D721Med (cell line): ENCODE measurements at places on chromosomes 4 and X.

GRCh38 chr4:87260477-87260876, 40.1 kb upstream of the KLHL8 start:
- no peak for DNase-seq

- no peak for DNase-seq
Measured at GRCh38 chr4:75889537-75890199, 12.6 kb downstream of the PPEF2 start.

DNA sequence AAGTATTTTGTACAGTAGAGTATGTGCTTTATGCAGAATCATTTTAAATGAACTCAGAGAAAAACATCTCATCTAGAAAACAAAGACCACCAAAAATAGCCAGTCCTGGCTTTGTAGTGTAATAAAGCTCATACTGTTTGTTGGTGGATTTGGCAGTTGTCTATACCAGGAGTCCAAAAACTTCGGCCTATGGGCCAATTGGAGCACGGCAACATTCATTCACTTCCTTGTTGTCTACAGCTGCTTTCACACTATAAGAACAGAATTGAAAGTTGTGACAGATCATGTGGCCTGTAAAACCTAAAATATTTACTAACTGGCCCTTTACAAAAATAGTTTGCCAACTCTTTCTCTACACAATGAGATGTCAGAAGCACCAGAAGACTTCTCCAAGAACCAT, 5.3 kb downstream of the FBXW7 start:
- no peak for DNase-seq

DNA sequence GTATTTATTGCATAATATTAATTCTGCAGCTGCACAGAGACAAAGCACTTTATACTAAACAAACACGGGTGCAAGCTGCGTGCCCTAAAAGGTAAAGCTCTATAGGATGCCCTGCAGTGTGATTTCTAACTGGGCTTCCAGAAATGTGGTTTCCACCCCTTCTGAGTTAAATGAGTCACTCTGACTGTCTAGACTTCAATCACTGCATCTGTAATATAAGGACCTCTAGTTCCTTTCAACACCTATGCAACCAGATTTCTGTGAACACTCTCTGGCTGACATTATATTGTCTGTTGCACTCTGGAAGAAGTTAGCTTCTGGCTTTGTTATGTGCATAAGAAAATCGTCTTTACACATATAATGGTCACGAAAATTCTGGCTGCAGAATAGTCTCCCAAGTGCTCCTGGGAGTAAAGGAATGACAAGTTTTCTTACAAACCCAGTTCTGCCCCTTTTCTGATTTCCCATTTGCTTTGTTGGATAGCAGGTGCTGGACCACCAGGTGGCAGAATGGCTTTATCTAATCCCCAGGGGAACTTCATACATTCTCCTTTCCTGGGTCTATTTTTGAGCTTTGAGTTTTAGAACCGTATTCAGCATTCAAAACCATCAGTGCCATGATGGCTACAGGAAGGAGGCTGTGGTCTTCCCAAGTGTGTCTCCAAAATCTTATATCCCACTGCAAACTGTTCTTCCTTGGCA, 842.2 kb downstream of the STIM2 start:
- DNase-seq = no peak

DNA sequence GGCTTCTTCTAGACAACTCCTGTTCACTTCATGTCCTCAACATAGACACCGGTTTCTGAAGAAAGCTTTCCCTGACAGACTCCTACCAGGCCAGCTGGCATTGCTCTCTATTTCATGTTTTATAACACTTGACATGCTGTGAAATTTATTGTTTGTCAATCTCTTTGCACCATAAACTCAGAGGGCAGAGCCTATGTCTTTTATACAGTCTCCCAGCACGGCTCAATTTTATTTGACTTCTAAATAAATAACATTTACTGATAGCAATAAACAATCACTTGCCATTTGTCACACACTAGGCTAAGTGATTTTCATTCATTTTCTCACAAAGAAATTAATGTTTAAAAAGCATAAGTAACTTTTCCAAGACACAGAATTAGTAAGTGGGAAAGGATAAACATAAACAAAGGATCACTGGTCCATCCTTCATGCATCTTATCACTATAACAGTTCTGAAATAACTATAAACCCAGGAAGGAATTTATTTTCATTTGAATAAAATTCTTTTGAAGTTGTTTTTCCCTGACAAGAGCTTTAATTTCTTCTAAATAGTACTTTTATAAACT, 577.6 kb downstream of the TECRL start:
- no peak for DNase-seq

GRCh38 chr4:37040816-37041215, 203.7 kb upstream of the NWD2 start:
- DNase-seq = no peak

GRCh38 chrX:103413705-103414387, 37.5 kb downstream of the BEX3 start:
- DNase-seq = no peak

DNA sequence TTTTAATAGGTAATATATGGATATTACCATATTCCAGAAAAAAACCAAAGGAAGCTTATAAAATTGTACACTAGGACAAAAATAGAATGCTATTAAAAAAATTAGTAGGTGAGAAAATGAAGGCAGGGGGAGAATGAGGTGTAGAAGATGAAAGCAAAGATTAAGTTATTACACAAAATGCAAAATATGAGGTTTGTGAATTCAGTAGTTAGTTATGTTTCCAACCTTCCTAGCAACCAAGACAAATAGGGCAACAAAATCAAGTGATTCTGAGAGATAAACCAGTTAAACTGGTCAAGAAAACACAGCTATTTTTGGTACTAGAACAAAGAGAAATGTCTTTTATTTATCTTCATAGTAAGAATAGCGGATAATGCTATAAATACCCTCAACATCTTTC, 300.0 kb upstream of the RASGEF1B start:
- no peak for DNase-seq

- DNase-seq = no peak
Measured at GRCh38 chrX:143296521-143296920, 220.8 kb downstream of the SPANXN3 start.

DNA sequence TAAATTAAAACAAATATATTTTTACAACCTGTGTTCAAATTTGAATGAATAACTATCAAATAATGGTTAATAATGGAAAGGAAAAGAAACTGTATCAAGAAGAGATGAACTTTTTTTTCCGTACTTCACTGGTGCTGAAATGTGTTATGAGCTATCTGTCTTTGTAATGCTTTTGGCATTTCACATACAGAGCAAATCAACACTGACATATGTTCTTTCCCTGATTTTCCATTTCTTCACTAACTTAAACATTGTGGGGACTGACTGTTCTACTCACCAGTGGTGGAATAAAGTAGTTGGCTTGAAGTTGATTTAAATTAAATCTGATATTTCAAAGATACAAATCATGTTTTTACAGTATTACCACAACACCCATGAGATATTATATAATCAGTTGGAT, 304.0 kb upstream of the BMP3 start:
- DNase-seq = no peak

- DNase-seq = no peak
Measured at GRCh38 chrX:74422576-74423288, 1.4 kb downstream of the SLC16A2 start.

- no peak for DNase-seq
Measured at GRCh38 chr4:101321481-101322042, 25.8 kb downstream of the PPP3CA start.

- no peak for DNase-seq
Measured at GRCh38 chr4:79334783-79335182, 8.9 kb upstream of the NAA11 start.

DNA sequence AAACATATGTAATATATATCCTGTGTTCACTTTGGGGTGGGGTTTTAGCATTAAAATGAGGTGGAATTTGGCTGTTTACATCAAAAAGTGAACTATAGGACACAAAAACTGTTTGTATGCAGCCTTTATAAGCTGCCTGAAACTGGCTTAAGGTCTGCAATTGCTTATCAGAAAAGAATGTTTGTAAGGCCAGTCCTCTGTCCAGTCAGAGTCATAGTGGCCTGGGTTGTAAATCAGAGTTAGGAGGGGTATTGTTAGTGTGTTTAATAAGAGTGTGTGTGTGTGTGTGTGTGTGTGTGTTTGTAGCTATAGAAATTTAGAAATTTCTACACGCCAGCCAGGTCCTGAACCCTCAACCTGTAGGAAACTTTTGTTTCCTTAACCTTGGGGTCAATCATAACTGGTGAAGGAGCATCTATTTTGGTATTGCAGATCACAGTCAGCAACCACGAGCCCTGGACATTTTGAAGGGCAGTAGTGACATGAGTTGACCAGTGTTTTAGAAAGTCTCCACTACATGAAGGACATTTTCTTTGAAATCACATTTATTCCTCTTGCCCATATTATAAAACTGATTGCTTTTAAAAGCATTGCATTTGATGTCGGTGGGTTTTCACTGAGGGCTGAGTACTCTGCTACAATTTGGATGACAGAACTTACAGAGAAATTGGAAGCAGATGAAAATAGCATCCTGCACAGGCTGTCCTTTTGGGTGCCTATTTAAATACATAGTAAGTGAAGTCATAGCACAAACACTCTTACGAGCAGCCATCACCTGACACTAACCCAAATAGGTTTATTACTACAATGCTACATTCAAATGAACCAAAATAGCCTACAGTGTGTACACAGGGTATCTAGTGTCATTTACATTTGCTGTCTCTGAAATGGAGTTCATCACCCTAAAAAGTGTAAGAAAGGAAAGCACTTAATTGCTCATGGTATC, 11.2 kb upstream of the TMEM154 start:
- no peak for DNase-seq
